Heart left ventricle (tissue), 16 donors: ENCODE measurements at places on chromosomes 1 and 21. TPM values are rescaled to one million over a fixed set of nuclear protein-coding genes. Genes with fewer than 3 reads are reported as not detected.

DNA sequence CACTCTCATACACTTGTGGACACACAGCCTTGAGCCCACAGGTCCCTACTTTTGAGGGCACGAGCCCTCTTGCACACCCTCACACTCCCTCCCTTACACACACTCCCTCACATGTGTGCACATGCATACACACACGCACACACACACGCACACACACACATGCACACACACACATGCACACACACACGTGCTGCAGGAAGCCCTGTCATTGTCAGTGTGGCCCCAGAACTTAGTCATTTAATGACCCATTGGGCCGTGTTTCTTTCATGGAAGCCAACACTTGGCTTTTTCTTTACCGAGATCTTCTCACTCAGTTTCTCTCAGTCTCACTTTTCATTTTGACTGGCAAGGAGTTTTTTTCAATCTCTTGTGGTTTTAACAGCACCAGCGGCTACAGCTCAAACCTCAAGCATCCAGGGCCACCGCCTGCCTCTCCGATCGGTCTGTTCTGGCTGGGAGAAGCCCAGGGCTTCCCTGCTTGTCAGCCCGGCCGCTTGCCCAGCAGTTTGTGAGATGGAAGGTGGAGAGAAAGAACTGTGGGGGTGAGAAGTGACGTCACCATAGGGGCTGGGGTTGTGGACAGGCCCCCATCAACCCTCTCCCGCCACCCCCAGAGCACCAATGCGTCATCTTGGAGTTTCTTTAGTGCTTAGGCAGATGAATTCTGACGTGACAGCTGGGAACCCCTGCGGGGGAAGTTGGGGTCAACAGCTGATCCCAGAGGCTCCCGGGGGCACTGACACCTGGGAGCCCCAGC is 15.8 kb upstream of the TNFRSF8 start:
- DNase-seq = no peak

DNA sequence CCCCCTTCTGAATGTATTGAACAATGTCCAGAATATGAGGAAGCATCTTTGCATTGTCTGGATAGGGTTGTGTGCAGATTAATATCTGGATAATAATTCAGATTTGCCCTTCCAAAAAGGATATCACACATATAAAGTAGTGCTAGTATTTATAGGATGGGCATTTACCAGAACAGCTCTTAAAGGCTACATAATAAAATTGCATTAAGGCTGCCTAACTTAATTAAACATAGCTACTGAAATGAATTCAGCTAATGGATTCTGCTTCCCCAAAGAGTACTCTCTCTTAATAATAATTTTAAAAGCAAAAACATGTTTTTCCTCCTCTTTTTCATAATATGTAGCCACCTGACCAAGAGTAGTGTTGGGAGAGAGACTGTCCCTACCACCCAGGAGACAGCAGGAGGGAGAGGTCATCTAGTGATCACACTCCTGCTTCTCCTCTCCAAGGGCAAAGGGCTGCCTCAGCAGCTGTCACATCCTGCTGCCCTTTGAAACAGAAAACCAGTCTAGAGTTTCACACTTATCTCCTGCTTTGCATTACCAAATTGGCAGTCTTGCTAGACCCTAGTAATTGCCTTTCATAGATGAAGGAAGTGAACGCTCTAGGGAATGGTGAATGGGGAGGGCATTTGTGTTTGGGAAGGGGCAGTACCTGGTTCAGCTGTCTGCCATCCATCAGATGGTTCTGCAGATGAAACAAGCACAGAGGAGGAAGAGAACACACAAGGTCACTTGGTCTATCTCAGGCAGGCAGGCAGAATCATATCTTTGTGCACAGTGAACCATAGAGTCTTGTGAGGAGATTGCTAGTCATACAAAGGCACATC is 29.3 kb upstream of the DDAH1 start:
- no peak for DNase-seq

The SLC5A9 gene
- polyA plus RNA-seq = 0.04 TPM

The RHEX gene
- polyA plus RNA-seq = not detected

The ITLN2 gene
- 0.15 TPM for polyA plus RNA-seq
